Thyroid gland (tissue), 4 donors: ENCODE measurements at places on chromosomes 6 and 20. TPM values are rescaled to one million over a fixed set of nuclear protein-coding genes. Genes with fewer than 3 reads are reported as not detected.

TRIM10 gene
- total RNA-seq, result not detected

DNA sequence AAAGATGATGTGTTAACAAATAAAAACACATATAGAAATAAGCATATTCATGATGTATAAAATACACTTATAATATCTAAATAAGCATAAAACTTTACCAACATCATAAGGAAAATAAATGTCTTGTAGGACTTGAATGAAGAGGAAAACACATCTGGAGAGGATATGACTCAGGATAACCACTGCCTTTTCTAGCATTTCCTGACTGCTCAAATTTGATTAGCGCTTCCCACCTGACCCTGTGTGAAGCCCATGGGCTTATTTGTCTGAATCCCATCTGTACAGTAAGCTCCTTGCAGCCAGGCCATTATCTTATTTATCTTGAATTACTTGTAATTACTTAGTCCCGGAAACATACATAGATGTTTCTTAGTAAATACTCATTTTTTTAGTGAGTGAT lies 608.6 kb downstream of the COL12A1 start:
- DNase-seq, result no peak

DNA sequence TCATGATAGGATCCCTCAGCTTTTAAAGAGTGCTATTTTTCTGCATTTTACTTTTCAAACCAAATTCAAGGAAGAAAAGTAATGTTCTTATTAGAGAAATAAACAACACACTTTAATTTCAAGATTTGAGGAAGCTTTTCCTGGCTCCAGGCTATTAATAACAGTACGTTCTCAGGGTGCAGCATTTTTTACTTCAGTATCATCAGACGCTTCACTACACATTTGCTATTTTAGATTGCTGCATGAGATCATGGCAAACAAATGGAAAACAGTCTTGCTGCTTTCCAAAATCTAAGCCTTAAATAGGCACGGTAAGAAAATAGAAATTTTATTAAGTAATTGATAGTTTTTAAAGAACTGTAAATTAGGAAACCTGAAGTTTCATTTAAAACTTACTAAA lies 253.6 kb upstream of the EXOC2 start:
- no peak for DNase-seq

DNA sequence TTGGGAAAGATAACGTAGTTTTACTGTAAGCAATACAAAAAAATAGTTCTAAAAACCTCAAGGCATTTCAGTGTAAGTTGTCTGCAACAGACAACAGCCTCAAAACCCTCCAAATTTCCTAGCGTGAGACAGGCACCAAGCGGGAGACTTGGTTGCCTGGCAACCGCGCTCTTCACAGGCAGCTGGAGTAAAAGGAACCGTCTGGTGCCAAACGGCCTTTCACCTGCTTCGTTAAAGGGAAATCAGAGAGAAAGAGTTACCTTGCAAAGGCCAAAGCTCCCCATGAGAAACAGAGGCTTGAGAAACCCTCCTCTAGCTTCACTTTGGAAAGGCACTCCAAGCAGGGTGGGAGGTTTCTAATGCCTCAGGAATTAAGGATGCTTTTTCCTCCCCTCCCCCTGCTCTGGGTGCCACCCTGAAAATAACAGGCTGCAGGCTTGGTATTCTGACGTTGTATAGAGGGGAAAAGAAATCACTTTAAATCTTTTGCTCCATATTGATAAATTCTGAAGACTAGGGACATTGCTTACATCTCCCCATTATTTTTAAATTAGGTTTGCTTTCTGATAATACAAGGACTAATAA lies 129.7 kb upstream of the UFL1 start:
- DNase-seq, result peak; percentile 76

- peak; percentile 6 for DNase-seq
These were observed 95.1 kb upstream of the OLIG3 start for GRCh38 chr6:137589067-137589848.

- DNase-seq, result no peak
These were observed 11.0 kb upstream of the HDGFL1 start for GRCh38 chr6:22558288-22558882.

DNA sequence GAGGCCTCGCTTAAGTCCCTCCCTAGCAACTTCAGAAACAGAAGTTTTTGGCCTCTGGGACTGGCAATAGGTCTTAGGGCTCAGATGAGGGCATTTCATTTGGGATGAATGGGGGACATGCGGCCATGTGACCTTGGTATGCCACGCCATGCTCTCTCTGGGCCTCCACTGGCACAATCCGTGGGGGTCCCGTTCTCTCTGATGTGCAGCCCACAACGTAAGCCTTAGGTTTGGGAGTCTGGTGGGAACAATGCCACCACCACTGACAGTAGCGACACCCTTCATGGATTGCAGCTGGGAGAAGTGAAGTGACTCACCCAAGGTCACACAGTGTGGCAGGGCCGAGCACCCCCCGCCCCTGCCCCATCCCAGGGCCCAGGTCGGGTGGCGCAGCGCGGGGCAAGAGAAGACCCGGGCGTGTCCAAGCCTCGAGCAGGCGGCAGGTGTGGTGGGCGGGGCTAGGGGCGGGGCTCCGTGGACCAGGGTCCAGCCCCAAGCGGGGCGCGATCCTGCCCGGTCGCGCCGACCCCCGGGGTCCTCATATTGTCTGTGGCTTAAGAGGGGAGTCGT lies 864 bp upstream of the CEBPB start:
- peak; percentile 41 for DNase-seq

DNA sequence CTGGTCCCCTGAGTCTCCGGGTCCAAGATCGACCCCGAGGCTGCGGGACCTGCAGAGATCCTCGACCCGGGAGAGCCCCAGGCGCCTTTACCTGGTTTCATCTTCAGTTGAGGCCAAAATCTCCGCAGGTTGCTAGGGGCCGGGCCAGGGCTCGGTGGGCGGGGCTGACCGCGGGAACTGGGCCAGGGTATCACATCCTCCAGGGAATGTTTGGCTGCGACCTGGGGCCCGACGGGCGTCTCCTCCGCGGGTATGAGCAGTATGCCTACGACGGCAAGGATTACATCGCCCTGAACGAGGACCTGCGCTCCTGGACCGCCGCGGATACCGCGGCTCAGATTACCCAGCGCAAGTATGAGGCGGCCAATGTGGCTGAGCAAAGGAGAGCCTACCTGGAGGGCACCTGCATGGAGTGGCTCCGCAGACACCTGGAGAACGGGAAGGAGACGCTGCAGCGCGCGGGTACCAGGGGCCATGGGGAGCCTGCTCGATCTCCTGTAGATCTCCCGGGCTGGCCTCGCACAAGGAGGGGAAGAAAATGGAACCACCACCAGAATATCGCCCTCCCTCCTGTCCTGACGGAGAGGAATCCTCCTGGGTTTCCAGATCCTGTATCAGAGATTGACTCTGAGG lies 53.8 kb upstream of the POLR1H start:
- peak; percentile 44 for DNase-seq

DNA sequence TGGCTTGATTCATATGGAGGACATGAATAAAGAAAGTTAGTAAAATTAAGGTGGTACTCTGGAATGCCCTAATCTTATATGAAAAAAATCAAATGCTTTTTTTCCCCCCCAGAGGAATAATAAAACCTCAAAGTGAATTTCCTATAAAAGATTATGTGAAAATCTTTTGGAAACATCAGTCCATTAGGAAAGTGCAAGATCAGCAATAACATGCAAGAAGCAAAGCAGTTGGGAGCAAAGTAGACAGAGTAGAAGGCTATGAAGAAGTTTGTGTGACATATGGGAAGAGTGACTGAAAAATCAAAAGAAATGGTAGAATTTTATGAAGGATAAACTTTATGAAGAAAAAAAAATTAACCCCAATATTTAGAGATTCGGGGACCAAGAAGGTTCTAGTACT lies 998.0 kb upstream of the EPHA7 start:
- DNase-seq, result no peak

- no peak for DNase-seq
These were observed 42.2 kb downstream of the PPP1R14C start for GRCh38 chr6:150184850-150185731.

DNA sequence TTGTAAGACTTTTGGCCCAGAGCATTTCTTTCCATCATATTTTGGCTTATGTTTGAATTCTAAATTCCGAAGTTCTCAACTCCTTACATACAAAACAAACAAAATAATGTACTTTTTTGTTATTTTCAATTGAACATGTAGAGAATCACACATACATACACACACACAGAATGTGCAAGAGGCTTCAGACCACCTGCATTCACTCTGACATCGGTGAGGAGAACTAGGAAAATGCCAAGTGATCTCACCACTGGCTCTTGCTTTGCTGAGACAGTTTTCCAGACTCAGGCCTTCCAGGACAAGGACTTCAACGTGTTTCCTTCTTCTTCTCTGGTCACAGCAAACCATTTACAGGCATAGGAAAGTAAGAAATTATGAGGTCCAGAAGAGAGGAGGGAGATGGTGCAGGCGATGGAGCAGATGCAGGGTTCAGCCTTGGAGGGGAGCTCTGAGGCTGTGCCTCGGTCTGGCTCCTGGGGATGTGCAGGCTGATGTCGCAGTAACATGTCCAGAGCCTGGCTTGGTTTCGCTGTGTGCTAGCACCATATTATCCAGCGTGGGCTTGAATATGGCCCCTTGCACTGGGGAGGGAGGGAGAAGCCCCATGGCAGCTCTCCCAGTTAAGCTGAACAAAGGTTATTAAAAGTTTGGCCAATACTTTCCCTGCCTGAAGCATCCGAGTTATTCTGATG lies 93.4 kb downstream of the DACT2 start:
- DNase-seq, result no peak
